GOT3 (cell line): ENCODE measurements at places on chromosomes 3 and 15.

DNA sequence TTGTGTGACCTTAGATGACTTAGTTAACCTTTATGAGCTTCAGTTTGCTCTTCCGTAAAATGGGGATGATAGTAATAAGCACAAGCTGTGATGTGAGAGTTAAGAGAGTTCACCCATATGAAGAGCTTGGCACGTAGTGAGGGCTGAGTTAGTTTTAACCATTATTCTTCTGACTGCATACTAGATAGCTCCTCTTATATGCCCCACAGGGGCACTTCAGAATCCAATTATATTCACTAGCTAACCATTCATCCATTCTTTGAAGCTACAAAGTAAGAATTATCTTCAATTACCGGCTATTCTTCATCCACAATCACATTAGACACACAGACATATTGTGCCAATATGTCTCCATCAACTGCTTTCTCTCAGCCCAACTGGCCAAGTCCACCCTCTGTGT lies 159.0 kb upstream of the STT3B start:
- DNase-seq = no peak

DNA sequence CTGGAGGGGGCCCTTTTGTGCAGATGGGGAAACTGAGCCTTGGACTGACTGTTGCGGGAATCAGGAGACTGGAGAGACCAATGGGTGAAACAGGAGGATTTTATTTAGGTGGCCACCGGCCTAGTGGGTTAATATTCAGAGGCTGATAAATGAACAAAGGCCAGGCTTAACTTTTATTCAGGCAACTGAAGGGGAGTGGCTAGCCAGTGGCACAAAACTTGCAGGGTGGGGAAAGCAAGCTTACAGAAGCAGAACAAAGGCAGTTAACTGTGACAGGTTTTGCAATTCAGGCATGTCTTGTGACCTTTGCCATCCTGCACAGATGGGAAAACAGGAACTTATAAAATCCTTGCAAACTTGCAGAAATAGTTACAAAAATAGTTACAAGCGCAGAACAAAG lies 24.9 kb upstream of the ACAD9 start:
- no peak for DNase-seq

DNA sequence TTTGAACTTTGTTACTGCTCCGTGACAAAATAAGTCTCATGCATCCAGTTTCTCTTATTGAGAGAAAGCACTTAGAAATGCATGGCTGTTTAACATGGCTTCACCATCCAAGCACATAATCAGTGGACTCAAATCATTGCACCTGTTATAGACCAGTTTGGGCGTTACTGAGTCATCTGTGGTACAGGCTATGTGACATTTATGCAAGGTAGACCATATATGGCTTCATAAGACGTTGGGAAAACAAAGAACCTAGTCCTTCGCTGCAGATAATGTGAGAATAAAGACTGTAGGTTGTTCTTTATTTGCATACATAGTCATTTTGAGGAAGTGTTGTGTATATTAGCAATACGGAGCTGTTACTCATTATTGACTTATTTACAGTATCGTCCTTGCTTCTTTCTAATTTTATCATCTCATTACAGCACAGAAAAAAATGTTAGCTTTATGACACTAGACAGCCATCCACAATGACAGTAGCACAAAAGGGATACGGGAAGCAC lies 374.7 kb downstream of the IL5RA start:
- no peak for DNase-seq

GRCh38 chr3:89113893-89114840 lies 6.7 kb downstream of the EPHA3 start:
- peak; percentile 5 for DNase-seq

DNA sequence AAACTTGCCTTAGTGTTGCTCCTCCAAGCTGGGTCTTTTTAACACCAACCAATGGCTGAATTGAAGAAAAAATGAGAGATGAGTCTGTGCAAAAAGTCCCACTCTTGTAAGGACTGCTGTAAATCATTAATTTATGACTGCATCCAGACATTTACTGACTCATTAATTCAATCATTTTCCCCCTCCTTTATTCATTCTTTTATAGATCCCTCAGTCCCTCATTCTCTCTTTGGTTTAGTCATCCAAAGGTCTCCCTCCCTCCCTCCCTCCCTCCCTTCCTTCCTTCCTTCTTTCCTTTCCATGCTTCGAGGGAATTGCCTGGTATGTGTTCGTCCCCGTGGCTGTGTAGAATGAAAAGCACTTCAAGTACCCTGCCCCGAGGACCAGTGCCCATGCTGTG lies 35.3 kb upstream of the MRPS22 start:
- DNase-seq = no peak
